NCI-H2107 (cell line): ENCODE measurements at places on chromosomes 13 and 19.

DNA sequence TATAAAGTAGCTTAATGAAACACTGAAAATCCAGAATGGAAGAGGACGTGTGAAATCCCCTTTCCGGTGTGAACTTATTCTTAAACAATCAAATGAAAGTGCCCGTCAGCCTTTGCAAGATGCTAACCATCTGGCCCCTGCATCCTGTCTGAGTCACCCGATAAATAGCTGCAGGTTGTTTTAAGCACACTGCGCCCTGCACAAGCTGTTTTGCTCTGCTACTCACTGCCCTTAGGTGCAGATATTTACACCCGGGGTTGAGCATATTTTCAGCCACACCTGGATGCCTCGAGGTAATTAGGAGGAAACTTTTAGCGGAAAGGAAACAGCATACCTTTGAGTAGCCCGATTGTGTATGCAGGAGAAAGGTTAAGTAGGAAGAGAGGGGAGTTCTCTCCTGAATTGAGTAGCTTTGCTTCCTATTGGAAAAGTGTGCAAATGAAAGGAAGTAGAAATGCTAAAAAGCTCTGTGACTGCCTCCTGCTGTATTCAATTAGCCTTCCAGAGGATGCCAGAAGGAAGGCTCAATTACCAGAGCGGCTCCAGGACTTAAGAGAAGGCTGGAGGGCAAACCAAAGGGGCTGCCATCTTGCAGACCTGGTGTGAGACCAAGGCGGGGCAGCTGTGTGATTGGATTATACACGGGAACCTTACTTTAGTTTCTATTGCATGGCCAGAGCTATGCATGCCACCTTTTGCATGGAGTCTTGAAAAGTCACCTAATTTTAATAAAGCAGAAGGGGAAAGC is 42.5 kb downstream of the IRS2 start:
- no peak for DNase-seq

- no peak for DNase-seq
Measured at GRCh38 chr13:110432522-110432921, 125.4 kb downstream of the COL4A2 start.

DNA sequence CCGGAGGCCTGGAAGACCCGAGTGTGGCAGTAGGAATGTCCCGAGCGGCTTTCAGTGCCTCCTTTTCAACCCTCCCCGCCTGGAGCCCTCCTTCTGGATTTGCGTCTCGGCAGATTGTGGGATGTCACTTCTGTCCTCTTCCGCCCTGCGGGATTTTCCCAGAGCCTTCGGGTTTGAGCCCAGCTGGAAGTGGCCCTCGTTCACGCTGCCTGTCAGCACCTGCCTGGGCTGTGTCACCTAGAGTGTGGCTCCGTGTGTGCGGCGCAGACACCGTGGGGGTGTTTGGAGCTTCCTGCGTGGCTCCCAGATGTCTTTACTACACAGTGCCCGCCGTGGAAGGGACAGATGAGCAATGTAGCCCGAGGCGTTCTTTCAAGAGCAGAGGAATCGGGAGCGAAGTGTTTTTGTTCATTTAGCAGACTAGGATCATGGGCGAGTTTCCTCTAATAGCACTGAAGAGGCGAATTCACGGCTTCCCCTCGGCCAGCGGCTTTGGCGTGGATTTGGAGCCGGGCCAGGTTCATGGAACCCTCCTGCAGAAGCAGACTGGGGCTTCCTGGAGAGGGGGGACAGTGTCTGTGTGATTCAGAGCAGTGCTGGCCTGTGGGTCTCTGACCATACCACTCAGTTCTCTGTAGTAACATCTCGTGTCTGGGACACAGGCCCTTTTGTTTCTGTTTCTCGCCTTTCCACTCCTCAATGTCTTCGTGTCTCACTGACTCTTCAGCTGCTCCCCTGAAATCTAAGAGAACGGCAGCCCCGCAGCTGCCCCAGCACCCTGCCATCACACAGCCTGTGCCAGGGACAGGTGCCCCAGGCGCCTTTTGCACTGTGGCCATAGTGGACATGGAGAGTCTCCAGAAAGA is 68.0 kb downstream of the KDM4B start:
- no peak for DNase-seq

DNA sequence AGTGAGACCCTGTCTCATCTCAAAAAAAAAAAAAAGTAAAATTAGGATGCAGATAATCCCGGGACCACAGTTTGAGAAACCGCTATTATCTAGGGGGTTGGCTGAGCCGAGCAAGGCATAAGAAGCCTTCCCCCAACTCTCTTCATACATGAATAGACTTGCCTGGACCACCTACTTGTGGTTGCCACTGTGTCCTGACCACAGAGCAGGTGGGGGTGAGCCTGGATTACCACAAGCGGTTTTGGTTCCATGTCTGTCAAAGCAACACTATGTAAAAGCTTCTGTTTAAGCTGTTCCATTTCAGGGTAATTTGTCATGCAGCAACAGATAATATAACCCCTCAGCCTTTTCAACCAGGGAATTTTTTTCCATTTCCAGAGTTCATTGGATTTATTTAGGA is 3.3 kb upstream of the NAPA start:
- no peak for DNase-seq

- DNase-seq = no peak
Measured at GRCh38 chr19:11949201-11949600, 15.6 kb upstream of the ZNF763 start.
